ENCODE measurements at places on chromosomes 16 and 17.

DNA sequence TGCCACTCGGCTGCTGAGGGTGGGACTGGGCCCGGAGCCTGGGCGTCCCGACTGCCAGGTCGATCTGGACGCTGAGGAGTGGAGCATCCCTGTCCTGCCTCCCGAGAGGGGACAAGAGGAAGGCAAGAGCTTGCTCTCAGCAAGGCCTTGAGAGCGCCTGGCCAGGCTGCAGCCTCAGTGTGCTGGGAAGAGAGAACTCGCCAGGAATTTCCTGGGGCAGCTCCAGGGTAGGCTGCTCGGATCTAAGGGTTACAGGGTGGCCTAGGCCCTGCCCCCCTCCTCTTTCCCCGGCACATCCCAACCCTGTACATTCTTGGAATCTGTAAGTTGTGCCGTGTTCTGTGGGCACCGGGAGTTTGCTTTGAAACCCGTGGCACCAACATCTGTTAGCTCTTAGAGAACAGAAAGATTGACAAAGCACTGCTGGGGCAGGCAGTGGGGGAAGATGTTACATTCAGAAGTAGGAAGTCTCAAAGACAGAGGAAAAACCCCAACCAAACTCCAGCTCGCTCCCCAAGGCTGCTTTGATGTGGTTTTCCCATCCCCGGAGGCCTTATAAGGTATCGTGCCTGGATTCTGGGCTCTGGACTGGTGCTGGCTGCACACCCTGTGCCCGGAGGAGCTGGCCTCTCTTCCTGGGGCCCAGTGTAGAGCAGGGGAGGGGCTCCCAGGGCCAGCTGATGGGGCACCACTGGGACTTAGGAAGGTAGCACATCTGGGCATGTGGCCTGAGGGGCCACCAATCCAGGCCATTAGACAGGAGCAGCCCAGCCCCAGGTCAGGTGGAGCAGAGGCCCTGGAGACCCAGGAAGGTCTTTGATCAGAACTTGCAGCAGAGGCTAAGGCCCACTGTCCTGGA lies 55.2 kb downstream of the NKD1 start:
- DNase-seq = no peak

GRCh38 chr16:48818257-48818656 lies 208.3 kb upstream of the N4BP1 start:
- no peak for DNase-seq

DNA sequence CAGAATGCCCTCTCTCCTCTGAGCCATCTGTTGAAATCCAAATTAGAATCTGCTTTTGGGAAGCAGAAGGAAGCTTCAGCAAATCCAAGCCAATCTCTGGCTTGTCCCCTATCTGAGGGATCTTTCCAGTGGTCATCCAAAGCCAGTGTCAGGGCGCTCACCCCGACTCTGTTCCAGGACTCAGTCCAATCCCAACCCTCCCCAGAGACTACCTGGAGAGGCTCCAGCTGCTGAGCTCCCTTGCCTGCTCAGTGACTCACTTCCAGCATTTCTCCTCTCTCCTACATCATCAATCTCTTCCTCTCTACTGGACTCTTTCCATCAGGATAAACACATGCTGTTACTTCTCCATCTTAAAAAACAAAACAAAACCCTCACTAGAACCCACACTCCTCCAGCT lies 2.4 kb downstream of the MATCAP1 start:
- DNase-seq = no peak

- no peak for DNase-seq
Observed at GRCh38 chr17:70295731-70296130, 126.4 kb downstream of the KCNJ2 start.

DNA sequence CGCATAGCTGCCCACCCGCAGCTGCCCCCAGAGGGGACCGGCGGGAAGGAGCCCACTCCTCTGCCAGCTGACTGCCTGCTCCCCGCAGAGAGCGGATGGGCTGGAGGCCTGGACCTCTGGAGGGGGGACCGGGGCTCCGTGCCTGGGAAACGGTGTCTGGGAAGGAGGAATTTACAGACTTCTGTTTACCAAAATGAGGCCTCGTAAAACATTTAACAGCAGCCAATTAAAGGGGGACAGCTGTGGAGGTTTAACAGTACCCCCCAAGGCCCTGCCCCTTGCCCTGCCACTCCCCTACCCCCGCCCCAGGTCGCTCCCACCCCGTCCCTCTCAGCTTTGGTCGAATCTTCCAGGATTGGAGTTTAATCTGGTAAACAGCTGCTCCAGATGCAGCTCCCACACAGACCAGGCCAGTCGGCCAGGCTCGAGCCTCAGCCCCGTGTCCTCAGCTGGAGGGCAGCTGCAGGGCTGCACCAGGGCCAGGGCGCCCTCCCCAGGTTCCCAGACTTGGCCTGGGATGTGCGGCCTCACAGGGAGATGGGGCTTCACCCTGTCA lies 41.1 kb downstream of the BAHCC1 start:
- no peak for DNase-seq

DNA sequence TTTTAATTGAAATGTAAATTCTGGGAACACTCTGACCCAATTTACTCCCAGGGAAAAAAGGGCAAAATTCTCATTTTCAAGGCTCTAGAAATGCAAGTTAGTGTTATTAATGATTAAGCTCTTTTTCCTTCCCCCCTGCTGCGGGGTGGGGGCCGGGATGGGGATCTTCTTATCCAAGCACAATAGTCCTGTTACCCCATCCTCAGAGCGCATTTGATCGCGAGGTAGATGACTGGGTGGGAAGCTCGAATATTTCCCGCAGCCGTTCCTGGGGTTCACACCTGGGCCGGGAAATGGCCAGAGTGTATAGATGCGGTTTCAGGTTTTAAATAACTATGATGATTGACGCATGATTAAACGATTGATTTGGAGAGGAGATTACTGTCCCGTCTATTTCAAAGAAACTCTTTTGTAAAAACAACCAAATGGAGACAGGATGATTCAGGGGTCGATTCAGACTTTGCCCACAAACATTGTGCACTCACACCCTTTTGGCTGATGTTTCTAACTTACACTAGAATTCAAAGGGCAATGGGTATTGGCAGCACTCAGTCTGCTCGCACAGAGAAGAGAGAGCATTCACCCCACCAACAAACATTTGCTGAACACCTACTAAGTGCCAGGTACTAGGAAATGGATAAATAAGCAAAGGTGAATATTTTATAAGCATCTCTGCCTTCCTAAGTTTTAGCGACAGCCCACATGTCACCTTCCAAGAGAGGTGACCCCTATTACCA lies 55.0 kb downstream of the SALL1 start:
- no peak for DNase-seq

DNA sequence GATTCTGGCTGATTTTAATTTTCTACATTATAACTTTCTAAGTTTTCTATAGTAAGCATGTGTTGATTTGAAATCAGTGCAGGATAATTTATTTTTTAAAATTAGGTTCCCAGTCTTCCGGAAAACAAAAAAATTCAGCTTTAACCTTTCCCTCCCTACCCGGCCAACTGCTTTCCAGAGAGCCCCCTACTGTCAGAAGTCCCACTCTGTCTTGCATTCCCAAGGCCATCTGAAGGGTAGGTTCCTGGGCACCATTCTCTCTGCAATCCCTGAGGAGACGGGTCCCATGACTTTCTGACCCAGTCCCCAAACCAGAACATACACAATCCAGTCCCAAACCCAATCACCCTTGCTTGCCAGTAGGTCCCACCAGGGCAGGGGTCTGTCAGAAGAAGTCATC lies 200.3 kb downstream of the CYLD start:
- no peak for DNase-seq

DNA sequence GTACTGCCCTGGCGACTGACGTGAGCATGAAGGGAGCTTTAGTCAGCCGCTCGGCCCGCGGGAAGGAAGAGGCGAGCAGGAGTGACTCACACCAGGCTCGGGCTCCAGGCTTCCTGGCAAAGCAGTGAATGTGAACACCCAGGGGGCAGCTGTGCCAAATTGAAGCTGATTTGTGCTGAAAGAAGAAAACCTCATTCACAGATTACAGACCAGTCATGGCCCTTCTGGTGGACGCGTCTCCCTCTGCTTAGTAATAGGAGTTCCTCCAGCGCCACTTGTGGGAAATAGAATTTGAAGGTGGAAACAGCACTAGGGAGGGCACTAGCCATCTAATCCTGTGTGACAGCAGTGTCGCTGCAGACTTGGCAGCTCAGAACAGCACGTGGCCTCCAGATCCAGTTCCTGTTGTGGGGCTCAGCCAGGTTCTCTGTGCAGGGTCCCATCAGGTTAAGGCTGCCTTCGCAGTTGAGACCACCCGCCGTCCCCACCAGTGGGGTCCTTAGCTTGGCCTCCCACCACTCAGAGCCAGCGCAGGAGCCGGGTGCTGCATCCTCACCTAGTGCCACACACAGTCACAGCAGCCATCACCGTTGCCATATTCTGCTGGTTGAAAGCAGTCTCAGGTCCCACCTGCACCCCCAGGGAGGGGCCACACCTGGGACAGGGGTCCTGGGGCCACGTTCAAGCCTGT lies 164.5 kb upstream of the CHMP6 start:
- DNase-seq = no peak

GRCh38 chr16:19933740-19934139 lies 49.1 kb upstream of the GPRC5B start:
- no peak for DNase-seq

- no peak for DNase-seq
Observed at GRCh38 chr16:10876799-10877341, at the start of gene CIITA. Gene CIITA (plus strand): TSS chr16:10877202. CDS start chr16:10877331, 129 bp downstream.

DNA sequence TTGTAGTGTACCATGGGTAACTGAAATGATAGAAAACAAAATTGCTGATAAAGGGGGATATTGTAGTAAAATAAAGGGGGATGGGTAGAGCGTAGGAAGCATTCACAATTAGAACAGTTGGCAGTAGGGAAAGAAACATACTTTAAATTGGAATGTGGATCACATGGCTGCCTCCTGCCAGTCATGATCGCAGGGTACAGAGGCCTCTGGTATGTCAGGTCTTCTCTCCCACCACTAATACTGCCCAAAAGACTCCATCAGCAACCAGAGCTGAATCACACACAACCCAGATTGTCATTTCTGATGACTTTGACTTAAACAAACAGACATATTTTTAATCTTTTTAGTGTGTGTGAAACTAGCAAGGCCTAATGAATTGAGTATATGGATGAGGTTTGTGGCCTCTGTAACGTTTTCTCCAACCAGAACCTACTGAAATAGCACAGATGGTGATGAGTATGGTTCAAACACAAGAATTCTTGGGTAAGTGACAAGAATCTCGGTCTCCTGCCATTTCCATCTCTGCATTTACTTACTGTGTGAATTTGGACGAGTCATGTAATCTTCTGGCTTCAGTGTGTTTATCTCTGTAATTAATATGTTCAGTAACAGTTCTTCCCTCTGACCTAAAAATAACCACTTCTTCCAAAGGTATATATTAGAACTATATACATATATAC lies 112.6 kb downstream of the USP22 start:
- DNase-seq = no peak

DNA sequence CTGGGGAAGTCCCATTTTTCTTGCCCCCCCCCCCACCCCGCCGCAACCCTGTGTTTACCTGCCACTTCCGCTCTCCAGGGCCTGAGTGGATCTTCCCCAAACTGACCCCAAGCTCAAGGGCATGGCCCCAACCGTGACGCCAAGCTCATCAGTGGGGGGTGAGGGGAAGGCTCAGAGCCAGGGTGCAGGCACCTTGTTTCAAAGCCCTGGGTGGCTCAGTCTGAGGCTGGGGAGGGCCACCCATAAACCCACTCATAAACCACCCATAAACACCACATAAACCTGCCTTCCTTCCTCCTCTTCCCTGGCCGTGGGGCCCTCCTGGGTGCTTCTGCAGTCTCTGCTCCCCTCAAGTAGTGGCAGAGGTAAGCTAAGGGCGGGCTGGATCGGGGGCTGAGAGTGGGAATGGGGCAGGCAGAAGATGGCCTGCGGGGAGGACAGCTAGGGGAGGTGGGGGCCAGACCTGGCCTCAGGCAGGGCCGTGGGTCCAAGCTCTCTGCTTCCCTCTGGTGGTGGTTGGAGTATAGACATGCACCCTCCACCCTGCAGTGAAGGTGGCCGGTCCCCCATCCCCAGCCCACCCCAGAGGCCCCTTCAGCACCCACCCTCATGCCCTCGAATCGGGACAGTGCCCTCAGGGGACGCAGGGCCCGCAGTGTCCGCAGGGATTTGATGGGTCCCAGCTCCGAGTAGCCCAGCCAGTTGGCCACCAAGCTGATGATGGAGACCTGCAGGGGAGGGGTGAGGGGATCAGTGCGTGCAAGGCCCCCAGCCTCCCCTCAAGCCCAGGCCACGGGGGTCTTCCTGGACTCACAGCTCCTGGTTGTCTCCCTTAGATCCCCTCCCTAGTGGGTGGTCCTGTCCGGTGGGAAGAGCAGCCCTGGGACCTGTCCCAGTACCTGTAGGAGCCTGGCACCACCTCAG lies 14.6 kb upstream of the CD79B start:
- DNase-seq = no peak

GRCh38 chr17:60926466-60927183 lies 249.0 kb downstream of the BCAS3 start:
- no peak for DNase-seq

- DNase-seq = no peak
Observed at GRCh38 chr16:11510178-11510973, 76.3 kb downstream of the LITAF start.

GRCh38 chr17:34126965-34127364 lies 128.1 kb upstream of the CCL2 start:
- no peak for DNase-seq

DNA sequence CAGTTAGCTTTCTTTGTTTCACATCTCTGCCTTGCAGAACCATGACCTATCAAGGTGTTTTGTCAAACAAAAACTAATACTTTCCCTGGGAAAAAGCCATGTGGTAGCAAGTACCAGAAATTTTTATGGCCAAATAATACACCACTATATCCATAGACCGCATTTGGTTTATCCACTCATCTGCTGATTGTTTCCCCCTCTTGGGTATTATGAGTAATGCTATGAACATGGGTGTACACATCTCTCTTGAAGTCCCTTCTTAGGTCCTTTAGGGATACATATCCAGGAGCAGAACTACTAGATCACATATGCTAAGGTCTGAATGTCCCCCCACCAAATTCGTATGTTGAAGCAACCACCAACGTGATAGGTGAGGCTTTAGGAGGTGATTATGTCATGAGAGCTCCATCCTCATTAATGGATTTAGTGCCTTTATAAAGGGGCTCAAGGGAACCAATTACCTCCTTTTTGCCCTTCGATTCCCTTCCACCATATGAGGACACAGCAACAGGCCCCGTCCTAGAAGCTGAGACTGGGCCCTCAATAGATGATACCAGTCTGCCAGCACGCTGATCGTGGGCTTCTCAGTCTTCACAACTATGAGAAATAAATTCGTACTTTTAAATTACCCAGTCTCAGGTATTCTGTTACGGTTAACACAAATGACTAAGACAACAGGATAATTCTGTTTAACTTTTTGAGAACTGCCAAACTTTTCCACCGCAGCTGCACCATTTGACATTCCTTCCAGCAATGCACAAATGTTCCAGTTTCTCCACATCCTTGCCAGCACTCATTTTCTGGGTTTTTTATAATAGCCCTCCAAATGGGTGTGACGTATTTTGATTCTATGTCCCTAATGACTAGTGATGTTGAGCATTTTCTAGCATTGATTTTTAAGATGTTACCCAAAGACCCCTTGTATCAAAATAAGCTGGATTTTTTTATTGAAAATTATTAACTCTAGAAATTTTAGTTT lies 30.0 kb downstream of the SIAH1 start:
- DNase-seq = no peak

- DNase-seq = no peak
Observed at GRCh38 chr16:52320930-52321439, 226.0 kb downstream of the TOX3 start.
